ENCODE measurements at places on chromosomes 13 and 19.

DNA sequence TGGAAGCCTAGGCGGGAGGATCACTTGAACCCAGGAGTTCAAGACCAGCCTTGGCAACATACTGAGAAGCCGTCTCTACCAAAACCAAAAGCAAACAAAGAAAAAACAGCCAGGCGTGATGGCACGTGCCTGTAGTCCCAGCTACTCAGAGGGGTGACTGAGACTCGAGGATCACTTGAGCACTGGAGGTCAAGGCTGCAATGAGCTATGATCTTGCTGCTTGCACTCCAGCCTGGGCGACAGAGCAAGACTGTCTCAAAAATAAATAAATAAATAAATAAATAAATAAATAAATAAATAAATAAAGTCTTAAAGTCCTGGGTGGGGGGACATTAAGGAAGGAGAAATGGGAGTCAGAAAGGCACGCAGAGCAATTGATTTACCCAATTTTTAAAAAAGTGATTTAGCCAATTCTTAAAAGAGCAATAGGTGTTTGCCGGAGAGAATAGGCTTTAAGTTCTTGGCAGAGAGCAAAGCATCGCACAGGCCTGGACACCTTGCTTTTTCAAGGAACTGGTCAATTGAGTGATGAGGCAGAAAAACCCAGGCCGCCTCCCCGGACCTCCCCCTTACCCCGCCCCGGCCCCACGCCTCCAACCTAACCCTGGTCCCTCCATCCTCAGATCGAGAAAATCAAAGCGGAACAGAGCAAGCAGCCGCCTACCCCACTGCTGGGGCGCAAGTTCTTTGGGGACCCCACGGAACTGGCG is 9.5 kb upstream of the SHKBP1 start:
- DNase-seq: no peak

- DNase-seq: no peak
Observed at GRCh38 chr13:45932676-45933075, 81.1 kb upstream of the SIAH3 start.

- DNase-seq: peak; percentile 21
Observed at GRCh38 chr19:2123682-2124387, 27.1 kb downstream of the IZUMO4 start.

- no peak for DNase-seq
Observed at GRCh38 chr19:51025809-51026553, 435 bp downstream of the KLK11 start.

- no peak for DNase-seq
Observed at GRCh38 chr13:79614250-79614918, 133.4 kb downstream of the NDFIP2 start.

DNA sequence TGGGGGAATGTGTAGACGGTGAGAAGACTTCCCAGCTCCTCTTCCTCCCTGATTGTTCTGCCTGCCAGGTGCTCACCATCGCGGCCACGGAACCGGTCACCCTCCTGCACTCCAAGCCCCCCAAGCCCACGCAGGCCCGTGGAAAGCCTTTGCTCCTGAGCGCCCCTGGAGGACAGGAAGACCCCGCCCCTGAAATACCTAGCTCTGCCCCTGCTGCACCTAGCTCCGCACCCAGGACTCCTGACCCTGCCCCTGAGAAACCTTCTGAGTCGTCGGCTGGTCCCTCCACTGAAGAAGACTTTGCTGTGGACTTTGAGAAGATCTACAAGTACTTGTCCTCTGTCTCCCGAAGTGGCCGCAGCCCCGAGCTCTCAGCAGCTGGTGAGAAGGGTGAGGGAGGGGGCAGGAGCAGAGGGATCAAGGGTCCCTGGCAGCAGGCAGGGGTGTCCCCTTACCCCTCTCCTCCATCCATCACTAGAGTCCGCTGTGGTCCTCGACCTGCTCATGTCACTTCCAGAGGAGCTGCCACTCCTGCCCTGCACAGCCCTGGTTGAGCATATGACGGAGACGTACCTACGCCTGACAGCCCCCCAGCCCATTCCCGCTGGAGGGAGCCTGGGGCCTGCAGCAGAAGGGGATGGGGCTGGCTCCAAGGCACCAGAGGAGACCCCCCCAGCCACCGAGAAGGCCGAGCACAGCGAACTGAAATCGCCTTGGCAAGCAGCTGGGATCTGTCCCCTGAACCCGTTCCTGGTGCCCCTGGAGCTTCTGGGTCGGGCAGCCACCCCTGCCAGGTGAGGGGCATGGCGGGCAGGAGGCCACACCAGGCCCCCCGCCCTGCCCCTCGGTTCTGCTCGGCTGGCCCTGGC is 2.1 kb downstream of the SNAPC2 start:
- no peak for DNase-seq

All from activated CD8-positive, alpha-beta T cell treated with anti-CD3 and anti-CD28 coated beads for 36 hours (primary cell).